ENCODE measurements at places on chromosomes 6 and 20.

- no peak for DNase-seq
These were observed 16.9 kb downstream of the ADGRG6 start for GRCh38 chr6:142318714-142319113.

GRCh38 chr6:150152891-150153876 lies 10.3 kb downstream of the PPP1R14C start:
- DNase-seq, result no peak

DNA sequence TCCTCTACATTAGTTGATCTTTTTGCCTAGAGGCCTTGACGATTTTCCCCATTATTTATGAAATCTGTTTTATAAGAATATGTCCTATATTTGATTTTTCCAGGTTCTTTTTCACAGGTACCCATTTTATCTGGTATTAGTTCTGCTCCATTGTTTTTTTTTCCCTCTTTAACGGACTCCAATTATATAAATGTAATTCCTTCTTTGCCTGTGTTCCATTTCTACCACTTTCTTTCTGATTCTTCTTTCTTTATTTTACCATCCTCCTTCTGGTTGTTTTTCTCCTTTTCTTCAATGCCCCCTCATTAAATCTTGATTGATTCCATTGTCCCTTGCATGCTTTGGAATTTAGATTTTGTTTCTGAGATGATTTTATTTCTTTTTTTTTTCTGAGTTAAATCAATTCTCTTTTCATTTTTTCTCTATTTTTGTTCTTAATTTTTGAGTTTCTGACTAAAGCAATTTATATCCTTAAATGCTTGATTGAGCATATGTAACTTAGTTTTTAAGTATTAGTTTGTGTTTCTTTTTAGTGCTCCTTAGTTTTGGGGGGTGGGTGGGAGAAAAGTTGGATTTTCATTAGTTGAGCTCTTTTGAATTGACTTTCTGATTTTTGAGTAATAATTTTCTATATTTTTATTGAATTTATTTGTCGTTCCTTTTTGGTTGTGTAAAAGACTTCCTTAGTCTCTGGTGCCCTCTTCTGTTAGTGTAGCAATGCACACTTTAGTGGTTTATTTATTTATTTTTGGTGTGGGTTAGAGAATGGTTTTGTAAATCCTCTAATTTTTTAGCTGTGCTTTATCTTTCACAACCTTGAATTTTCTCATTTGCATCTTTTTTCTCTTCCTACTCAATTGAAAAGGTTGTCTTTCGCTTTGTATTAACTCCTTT lies 140.8 kb downstream of the FARS2 start:
- DNase-seq, result no peak

- no peak for DNase-seq
These were observed 18.6 kb downstream of the SNX14 start for GRCh38 chr6:85574932-85575598.

DNA sequence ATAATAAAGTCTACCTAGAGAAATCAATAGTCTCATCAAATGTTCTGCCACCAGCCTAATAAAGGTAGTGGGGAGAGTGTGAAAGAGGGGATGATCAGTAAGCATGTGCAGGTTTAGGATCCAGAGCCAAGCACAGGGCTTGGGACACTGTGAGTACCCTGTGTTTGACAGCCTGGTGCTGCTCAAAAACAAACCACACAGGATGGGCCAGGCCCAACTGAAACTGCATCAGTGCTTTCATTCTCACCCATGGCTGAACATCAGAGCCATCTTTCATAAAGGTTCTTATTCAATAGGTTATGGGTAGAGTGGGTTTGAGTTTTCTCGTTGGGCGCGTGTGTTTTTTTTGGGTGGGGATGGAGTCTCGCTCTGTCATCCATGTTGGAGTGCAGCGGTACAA lies 87.3 kb upstream of the NHSL1 start:
- no peak for DNase-seq

GRCh38 chr6:135212020-135212806 lies 31.1 kb downstream of the MYB start:
- DNase-seq, result no peak

- no peak for DNase-seq
These were observed 4.7 kb upstream of the SLCO4A1 start for GRCh38 chr20:62637521-62638054.

DNA sequence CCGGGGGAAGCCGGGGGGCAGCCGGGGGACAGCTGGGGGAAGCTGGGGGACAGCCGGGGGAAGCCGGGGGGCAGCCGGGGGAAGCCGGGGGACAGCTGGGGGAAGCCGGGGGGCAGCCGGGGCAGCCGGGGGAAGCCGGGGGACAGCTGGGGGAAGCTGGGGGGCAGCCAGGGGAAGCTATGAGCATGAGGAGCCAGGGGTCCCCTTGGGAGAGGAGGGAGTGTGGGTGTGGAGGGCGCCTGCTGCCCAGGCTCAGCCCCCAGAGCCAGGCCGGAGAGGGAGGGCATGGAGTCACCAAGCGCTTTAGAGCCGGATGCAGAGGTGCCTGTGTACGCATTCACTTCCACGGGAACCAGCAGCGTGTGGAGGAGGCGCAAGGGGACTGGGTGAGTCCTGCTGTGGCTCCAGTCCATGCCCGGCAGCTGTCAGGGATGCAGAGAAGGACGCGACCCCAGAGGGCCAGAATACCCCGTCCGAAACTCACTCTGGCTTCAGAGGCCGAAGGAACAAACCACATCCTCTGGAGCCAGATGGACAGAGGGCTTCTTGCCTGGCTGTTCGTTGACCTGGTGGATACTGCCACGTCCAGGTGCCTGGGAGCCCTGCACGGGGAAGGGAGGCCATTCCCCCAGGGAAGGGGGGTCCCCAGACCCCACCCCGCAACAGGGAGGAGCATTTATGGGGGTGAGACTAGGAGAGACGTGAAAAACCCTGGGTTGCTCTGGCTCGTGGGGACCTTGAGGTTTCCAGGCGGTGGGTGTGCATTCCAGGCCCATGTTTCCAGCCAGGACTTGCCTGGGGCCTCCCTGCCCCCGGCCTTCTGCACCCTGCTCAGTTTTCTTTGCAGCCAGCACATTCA lies 26.5 kb upstream of the DACT2 start:
- no peak for DNase-seq

All from activated CD4-positive, alpha-beta T cell treated with anti-CD3 and anti-CD28 coated beads for 24 hours (primary cell).